Fibroblast of upper back skin (primary cell): ENCODE measurements at places on chromosomes 6 and 20.

GRCh38 chr6:6683969-6684833 is 95.7 kb downstream of the LY86 start:
- DNase-seq = no peak

GRCh38 chr6:89613790-89614189 is 24.8 kb downstream of the LYRM2 start:
- no peak for DNase-seq

DNA sequence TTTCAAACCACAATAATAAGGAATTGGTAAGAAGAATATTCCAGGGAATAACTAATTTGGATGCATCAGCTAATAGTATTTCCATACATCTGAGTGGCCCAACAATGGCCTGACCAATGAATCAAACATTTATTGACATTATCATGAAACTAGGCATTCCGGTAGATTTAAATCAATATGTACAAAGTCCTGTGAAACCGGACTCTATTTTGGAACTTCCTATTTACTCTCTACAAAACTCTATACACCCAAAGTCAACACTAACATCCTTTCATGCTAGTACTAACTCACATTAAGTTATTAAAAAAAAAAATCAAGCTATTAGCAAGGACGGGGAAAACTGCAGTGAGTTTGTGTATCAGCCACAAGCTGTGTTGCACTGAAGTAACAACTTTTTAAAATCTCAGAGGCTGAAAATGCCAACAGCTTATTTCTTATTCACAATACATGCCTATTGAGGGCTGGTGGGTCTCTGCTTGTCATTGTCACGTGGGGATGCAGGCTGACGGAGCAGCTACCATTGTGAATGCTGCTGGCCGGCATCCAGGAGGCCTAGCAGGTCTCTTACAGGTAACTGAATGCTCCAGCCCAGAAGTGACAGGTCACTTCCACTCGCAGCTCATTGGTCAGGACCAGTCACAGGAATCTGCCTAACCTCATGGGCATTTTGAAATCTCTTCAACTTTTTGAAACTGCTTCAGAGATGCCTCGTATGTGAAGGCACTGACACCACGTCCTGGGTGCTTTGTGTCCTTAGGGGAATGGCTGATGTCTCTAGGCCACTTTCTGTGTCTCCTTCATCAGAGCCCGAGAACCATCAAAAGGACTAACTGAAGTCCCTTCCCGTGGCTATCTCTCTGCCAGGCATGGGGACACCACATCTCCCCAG is 76.3 kb downstream of the SLC22A23 start:
- DNase-seq = no peak

GRCh38 chr6:19159089-19159488 is 678.1 kb upstream of the ID4 start:
- DNase-seq = peak; percentile 71

DNA sequence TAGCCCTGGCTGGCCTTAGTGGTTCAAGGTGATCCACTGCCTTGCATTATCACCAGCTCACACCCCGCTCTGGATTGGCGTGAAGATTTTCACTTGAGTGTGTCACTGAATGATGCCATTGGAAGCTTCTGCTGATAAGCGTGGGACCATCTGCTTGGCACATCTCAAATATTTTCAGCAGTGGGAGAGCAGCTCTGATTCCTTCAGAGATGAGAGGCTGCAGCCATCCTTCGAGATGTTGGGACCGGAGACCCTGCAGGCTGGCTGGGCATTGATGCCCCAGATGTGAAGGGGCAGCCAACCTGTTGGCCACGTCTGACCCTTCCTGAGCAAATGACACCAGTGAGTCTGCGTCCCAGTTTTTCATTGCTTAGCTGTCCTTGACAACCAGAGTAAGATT is at the start of gene MAS1:
Gene MAS1 (plus strand): TSS at position 197 of the 400 bp plus-strand sequence. CDS start 15,968 bp downstream, outside the sequence.
- no peak for DNase-seq

- DNase-seq = no peak
Observed at GRCh38 chr6:28337121-28337520, 1.2 kb upstream of the ZSCAN31 start.
